Activated CD8-positive, alpha-beta memory T cell treated with anti-CD3 and anti-CD28 coated beads for 4 hours (primary cell): ENCODE measurements at places on chromosomes 13 and 19.

- DNase-seq: no peak
Measured at GRCh38 chr13:27605610-27606200, 14.6 kb downstream of the LNX2 start.

DNA sequence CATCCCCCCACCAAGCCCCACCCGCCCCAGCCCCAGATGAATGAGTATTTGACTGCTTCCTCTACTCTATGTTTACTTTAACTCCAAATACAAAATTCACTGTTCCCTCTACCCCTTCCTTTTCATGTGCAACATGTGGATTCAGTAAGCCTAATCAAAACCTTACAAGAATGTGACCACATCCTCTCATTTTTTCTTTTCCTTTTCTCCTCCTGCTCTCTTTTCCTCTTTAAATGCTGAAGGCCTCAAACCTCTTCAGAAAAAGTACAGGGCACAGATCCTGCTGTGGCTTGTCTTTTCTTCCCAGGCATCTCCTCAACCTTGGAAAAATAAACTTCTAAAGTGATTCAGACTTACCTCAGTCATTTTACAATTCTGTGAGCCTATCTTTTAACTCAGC lies 119.0 kb downstream of the MYCBP2 start:
- no peak for DNase-seq

- DNase-seq: no peak
Measured at GRCh38 chr13:23618341-23618740, 48.1 kb downstream of the TNFRSF19 start.

GRCh38 chr13:24307211-24308067 lies 1.9 kb upstream of the C1QTNF9 start:
- DNase-seq: no peak

DNA sequence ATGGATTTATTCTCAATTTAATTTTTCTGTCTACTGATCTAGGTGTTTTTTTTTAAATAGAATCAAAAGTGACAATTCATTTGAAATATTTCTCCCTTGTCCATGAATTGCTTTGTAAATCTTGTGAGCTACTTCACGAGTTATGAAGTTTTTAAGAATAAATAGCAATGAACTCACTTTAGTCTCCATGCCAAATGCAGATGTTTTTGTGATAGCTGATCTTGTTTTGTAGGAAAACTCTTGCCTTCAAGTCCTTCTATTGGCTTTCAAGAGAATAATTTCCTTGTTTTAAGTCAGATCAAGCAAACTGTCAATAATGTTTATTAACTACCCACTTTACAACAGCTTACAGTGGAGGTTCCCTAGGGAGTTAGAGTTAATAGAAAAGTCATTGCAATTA lies 99.8 kb downstream of the ITGBL1 start:
- no peak for DNase-seq

DNA sequence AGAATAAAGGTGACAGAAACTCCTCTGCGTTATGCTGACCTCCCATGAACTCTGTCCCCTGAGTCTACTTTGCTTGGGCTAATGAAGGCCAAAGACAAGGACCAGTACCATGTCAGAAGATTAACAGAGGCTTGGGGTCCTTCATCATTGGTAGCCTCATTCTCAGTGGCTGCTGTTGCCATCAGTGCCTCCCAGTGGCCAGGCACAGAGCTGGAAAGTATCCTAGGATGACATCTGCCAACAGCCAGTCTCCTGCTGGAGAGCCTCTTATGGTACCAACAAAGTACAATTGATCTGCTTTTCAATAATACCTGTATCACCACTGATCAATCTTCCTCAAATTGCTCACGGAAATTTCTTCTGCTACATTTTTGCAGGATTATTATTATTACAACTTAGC lies 281.6 kb downstream of the DNAJC15 start:
- DNase-seq: no peak

- no peak for DNase-seq
Measured at GRCh38 chr19:16702123-16702522, 17.5 kb upstream of the NWD1 start.

- no peak for DNase-seq
Measured at GRCh38 chr19:18670312-18670711, 13.2 kb upstream of the CRTC1 start.

GRCh38 chr19:17246681-17247425 lies 1.1 kb upstream of the NR2F6 start:
- DNase-seq: no peak

- DNase-seq: no peak
Measured at GRCh38 chr19:10018263-10018662, 5.0 kb downstream of the RDH8 start.

DNA sequence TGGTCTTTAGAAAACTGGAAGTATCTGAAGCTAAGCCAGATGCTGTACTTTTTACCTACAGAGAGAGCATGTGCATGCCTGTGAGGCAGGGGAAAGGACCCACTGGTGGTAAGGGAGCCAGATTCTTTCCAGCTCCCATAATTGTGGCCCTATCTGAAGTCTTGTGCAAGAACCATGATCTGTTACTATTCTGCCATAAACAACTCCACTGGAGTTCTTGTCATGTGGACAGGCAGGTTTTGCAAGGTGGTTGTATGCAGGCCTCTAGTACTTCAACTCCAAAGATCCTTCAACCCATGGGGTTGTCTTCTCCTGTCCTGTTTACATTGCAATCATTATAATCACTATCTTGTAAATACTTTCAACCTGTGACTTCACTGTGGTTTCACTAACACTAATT lies 14.1 kb downstream of the PROSER1 start:
- DNase-seq: no peak

- no peak for DNase-seq
Measured at GRCh38 chr13:62294244-62294643, 878.6 kb upstream of the PCDH20 start.

GRCh38 chr13:21232599-21232998 lies 56.1 kb downstream of the MRPL57 start:
- DNase-seq: no peak

DNA sequence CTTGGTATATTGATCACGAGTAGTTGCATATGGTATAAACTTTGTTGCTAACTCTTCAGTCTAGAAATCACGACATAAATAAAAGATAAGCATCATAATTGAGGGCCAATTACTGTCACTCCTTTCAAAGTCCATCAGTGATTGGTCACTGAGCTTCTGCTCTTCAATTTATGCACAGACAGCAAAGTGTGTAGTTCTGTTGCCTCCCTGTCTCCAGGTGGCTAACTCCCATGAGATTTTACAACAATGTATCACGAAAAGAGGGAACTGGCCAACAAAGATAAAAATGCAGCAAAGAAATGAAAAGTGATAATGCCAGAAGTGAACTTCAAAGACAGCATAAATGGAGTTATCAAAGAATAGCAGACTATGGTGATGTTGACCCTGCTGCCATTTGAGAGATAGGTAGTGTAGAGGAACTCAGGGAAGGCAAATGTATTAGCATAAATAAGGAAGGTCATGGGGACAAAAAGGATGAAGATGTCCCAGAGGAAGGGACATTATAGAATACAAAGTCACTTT lies 12.7 kb upstream of the TNFSF14 start:
- DNase-seq: no peak

- no peak for DNase-seq
Measured at GRCh38 chr13:82961757-82962156, 920.5 kb downstream of the SLITRK1 start.

GRCh38 chr13:51584731-51585672 lies 740 bp downstream of the WDFY2 start:
- DNase-seq: peak; percentile 28

- DNase-seq: no peak
Measured at GRCh38 chr13:41345165-41345913, 34.3 kb downstream of the NAA16 start.

DNA sequence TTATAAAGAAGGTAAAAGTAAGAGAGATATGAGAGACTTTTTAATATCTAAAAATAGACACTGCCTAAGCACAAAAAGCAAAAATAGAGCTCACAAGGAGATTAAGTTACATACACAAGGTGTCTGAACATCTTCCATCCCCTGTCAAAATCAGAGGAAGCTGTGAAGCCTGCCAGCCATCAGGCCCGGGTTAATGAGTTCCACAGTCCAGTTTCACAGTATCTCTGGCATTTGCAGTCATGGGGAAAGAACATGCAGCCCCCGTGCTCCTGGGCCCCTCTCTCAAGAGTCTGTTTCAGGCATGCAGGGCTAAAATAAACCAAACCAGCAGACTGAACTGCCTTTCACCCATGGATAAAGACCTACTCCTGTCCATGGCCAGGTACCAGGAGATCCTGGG lies 79.2 kb downstream of the TBC1D4 start:
- no peak for DNase-seq

- no peak for DNase-seq
Measured at GRCh38 chr19:33294058-33294798, 8.1 kb downstream of the CEBPA start.

GRCh38 chr13:44730099-44730498 lies 154.0 kb upstream of the TSC22D1 start:
- no peak for DNase-seq

DNA sequence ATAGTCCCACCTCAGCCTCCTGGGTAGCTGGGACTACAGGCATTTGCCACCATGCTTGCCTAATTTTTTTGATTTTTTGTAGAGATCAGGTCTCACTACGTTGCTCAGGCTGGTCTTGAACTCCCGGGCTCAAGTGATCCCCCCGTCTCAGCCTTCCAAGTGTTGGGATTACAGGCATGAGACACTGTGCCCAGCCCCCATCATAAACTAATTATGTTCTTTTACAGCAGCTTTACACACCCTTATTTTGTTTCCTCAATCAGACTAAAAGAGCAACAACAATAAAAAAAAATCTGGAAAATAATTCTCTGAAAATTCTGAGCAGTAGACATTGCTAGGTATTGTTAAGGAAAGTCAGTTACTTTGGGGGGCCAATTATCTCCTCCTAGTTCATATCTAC lies 35.7 kb downstream of the STARD13 start:
- DNase-seq: no peak

DNA sequence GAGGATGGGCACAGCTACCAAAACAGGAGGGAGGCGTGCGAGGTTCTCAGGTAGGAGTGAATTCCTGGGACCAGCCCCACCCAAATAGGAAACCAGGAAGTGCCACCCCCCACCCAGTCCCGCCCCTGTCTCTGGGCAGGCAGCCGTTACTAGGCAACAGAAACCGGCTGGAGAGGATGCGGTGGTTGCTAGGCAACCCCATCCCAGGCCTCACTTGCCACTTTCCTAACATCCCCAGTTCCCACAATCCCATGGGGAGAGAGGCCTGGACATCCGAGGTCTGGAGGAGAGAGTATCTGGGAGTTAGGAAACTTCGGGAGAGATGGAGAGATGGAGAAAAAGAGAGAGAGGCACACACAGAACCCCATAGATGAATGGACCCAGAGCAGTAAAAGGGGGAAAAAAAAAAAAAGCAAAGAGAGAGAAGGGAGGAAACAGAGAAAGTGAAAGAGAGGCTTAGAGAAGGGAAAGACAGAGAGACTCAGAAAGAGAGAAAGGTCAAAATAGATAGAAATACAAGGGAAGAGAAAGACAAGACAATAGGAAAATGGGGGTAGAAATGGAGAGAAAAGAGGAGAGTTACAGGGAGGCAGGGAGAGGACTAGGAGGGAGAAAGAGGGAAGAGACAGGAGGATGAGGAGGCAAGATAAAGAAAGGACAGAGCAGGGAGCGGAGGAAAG lies 3.8 kb downstream of the GRIK5 start:
- no peak for DNase-seq

DNA sequence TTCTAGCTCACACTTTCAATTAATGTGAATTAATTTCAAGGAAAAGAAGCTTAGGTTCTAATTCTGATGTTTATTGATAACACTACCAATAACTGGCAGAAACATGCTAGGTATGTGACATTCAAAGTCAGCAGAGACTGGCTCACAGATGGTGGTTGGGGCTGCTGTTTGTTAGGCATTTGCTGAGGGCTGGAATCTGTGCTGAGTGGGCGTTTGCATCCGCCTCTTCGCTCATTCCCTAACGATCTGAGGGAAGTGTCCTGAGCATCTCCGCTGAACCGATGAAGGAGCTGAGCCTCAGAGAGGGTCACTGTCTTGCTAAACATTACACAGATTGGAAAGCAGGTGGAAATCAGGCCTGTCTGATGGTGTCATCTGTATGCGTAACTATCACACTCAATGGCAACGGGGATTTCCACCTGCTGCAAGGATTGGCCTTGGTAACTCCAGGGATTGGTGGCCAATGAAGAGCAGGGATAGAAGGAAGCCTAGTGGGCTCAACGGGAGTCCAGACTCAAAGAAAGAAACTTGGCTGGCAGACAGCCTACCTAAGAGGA lies 338.9 kb downstream of the TEX29 start:
- DNase-seq: no peak

- DNase-seq: no peak
Measured at GRCh38 chr19:12947702-12948611, 2.3 kb downstream of the RAD23A start.

DNA sequence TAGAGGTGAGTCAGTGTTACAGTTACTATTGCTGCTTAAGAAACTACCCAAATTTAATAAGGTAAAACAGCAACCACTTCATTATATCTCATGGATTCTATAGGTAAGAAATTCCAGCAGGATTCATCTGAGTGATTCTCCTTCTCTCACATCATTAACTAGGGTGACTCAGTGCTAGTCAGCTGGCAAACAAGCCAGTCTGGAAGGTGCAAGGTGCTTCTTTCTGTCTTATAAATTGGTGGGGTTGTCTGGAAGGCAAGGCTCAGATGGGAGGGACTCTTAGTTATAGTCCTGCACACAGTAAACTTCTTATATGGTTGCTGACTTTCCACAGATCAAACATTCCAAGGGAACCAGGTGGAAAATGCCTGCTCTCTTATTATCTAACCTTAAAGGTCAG lies 484.5 kb downstream of the GPC5 start:
- no peak for DNase-seq

DNA sequence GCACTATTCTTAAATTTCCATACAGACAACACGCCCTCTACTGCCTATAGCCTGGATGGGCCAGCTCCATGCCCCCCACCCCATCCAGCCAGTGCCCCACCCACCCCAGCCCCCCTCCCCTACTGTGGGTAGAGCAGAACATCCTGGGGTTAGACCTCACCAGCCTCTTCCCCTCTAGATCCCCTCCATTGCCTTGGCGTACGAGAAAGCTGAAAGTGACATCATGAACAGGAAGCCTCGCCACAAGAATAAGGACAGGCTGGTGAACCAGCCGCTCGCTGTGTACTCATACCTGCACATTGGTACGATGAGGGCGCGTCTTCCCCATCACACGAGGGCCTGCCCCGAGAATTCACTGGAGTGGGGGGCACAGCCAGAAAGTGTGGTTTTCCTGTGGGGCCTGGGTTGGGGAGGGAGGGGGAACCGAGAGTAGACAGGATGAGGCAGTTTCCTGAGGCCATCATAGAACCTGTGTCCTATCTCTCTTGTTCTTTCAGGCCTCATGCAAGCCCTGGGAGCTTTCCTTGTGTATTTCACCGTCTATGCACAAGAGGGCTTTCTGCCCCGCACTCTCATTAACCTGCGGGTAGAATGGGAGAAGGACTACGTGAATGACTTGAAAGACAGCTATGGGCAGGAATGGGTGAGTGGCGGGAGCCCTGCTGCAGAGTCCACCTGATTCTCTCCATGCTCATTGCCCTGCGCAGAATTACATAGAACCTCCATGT lies 29.1 kb downstream of the ATP12A start:
- peak; percentile 23 for DNase-seq
